ENCODE measurements at places on chromosomes 4 and X.

DNA sequence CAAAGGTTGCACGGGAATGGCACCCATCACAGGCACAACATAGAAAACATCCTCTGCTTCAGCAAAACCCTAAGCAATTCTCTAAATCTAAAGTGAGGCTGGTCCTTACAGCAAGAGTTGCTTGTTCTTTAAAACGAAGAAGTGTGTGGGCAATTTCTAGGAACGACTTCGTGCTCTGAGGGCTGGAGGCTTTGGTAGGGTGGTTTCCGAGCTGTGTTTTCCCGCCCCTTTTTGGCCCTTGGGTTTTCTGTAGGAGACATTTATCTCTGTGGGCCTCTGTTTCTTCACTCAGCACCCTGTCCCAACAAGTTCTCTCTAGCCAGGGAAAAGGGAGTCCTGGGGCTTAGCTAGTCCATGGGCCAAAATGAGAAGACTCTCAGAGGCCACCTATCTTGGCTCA, 84.2 kb downstream of the SLC2A9 start:
- no peak for DNase-seq

DNA sequence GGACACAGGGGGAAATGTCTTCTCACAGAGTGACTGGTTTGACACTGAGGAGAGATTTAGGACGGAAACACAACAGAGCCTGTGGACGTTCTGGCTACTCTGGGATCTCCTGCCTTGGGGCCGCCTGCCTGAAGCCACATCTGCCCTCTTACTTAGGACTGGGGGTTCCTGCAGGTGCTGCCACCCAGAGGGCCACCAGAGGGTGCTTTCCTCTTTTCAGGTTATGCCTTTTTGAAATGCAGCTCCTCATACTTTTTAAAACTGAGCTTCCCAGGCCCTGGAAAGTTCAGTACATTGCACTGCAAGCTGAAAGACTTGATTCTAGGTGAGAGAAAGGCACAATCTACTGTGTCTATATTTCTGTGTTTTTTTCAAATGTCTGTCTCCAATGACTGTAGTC, 92.2 kb upstream of the PGRMC2 start:
- no peak for DNase-seq

DNA sequence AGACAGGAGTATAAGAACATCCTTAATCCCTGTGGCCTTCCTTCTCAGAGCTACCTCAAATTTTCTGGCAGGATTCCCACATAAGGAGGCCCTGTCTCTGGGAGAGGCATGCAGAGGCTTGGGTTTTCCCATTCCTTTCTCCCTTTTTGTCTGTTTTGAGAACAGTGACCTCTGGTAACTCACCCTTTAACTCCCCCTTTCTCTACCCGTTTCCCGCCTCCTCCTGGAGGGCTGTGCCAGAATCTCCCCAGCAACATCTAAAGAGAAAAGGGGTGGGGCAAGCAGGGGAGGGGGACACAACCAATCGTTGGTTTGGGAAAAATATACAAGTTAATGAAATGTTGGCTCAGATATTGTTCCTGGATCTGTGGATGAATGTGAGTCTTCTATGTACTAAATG, 303.7 kb upstream of the IRS4 start:
- DNase-seq: no peak

DNA sequence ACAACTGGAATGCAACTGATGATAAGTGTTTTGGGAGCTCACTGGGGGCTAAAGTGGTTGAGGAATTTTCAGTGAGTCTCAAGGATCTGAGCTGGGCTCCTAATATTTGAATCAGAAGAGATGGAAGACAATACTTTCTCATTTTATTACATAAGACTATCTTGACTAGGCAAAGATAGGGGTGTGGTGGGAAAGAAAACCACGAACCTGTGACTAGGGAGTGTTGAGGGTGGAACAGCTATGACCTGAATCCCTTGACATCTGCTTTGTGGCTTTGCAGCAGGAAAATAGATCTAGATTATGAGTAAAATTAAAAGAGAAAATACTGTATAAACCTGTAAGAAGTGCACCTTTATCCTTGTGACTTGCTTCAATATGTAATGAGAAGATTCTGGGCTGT, 295.1 kb upstream of the TEX13A start:
- no peak for DNase-seq

DNA sequence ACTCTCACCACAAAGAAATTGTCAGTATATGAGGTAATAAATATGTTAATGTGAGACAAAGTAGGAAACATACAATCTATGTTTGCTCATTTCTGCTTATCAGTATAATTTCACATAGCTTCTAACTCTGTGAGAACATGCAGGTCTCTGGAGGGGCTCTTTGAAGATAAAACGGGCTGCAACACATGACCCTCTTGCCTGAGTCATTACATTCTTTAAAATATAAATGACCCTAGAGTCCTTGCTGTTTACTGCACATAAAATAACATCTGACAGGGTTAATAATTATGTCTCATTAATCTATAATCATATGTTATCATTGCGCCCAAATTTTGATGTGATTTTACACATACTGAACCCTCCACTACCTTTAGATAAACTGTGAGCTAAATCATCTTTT, 681.5 kb downstream of the ARAP2 start:
- DNase-seq: no peak

- no peak for DNase-seq
Measured at GRCh38 chr4:6420972-6421371, 51.4 kb downstream of the PPP2R2C start.

GRCh38 chr4:36274158-36274557, 7.3 kb upstream of the DTHD1 start:
- no peak for DNase-seq

- DNase-seq: no peak
Measured at GRCh38 chr4:152534541-152535359, 1.1 kb downstream of the FBXW7 start.

DNA sequence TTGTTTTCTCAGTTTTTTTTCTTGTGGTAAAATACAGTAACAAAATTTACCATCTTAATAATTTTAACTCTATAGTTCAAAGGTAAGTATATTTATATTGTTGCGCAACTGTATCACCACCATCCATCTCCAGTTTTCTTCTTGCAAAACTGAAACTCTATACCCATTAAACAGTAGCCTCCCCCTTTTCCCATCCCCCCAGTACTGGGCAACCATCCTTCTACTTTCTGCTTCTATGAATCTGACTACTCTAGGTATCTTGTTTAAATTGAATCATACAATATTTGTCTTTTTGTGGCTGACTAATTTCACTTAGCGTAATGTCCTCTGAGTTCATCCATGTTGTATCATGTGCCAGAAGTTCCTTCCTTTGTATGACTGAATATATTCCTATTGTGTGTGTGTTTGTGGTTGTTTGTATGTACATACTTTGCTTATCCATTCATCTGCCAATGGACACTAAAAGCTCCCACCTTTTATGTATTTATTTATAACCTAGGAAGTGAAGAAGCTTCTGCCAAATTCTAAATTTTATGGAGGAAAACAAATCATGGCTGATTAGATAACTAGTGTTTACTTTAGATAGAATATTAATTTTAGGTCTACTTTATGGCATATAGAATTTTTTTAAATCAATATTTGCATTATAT, 10.0 kb downstream of the ABHD18 start:
- DNase-seq: peak; percentile 25

DNA sequence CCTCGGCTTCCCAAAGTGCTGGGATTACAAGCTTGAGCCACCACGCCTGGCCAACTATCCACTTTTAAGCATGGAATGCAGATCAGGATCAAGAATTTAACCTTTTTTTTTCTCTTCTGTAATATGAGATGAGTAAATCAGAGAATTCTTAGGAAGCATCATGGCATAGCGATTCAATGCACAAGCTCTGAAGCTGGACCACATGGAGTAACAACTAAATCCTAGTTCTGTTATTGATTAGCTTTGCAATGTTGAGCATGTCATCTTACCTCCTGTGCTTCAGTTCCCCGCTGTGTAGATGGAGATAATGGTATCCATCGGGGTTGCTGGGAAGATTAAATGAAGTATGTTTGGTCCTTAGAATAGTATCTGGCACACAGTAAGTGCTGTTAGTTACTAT, 1.9 kb upstream of the SNX25 start:
- DNase-seq: no peak

DNA sequence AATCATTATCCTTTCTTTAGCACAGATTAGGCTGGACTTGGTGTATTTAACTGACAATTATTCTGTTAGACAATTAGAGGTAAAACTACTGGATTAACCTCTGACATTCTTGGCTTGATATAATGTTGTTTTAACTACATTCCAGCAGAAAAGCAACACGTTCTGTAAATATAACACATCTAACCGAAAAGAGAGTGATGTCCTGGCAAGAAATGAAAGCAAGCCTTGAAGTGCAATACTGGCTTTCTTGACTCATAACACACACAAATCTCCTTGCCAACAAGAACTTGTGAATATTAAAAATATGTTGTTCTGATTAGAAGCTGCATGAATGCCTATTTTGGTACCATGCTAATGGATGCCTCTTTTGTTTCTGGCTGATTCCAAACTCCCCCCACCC, 76.4 kb downstream of the EFHC2 start:
- DNase-seq: no peak

- DNase-seq: no peak
Measured at GRCh38 chr4:4821577-4821976, 37.9 kb upstream of the MSX1 start.

- no peak for DNase-seq
Measured at GRCh38 chr4:149754526-149754925, 61.1 kb downstream of the IQCM start.

Measured in NCI-H2029 treated with DMSO at 0.1 percent for 48 hours (cell line).